Tibial nerve (tissue), 4 donors: ENCODE measurements at places on chromosomes 4 and X. TPM values are rescaled to one million over a fixed set of nuclear protein-coding genes. Genes with fewer than 3 reads are reported as not detected.
A peak's percentile ranks its signal among the peaks of the same experiment; 100 is the strongest.

DNA sequence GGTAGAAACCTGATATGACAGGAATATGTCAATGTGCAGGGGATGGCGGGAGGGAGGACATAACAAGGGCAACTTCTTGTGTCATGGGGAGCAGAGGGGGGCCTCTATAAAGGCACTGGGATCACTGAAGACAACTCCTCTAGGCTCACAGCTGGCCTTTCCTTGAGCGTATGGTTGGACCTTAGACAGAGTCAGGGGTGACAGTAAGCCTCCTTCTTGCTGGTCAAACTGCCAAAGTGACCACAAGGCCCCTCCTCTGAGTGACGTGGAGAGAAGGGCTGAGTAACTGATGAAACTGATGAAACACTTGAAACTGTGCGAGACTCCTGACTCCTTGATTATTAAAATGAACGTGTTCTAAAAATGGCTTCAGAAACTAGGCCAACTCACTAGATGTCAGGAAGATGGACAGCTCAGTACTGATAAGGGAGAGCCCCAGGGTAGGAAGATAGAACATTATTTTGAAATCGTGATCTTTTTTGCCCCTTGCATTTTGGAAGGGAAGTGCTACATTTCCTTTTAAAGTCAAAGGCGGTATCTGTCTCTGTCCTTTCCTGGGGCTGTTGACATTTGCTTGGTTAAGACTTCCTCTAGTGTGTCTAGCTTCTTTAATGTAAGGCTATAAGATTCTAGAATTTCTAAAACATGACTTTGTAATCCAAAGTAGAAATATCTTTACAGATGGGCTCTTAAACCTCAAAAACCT is 1.6 kb downstream of the RAB33A start:
- peak overlapping the region; percentile 45 for H3K27ac ChIP-seq
- no peaks in the 10 kb centered on the region for H3K27me3 ChIP-seq
- no peaks in the 10 kb centered on the region for H3K36me3 ChIP-seq

- H3K36me3 ChIP-seq = no peaks in the 10 kb centered on the region
- no peaks in the 10 kb centered on the region for H3K4me1 ChIP-seq
- no peak overlapping the region for H3K27ac ChIP-seq
- H3K27me3 ChIP-seq = no peaks in the 10 kb centered on the region
- no peak overlapping the region for H3K4me3 ChIP-seq
- DNase-seq = no peak
Measured at GRCh38 chr4:176949029-176949428, 156.3 kb upstream of the VEGFC start.

DNA sequence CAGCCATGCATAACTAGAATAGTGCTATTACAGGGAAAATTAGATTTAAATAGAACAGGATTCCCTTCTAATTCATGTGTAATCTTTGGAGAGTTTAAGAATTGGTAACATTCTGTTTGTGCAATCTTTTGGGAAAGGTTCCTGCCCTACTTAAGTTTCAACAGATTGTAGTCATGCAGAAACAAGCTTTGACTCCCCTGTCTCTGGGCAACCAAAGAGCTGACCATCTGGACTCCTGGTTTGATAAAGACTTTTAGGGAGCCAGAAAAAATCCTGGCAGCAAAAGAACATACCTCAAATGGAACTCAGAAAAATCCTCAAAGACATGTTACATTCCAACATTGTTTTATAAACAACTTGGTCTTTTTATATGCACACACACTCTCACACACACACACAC is 191.1 kb upstream of the NEIL3 start:
- H3K4me1 ChIP-seq = peaks cover 6% of the 10 kb centered on the region
- no peak overlapping the region for H3K4me3 ChIP-seq
- DNase-seq = peak; percentile 61
- H3K27ac ChIP-seq = peak overlapping the region; percentile 25
- no peaks in the 10 kb centered on the region for H3K36me3 ChIP-seq
- H3K27me3 ChIP-seq = no peaks in the 10 kb centered on the region

DNA sequence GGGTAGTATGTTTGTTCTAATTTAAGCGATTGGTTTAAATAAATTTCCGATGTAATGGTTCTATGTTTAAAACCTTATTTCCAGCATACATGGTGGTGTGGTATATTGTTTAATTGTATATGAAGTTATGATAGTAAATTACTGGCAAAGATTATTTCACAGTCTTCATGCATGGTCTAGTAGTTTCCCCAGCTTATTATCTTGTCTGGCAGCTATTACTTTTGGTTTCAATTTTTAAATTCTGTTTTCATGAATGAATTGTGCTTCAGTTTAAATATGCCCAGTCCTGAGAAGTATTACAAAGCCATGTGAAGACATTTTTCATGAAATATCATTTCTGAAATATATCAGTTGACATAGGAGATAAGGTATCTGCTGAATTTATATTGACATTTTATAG is 6.3 kb downstream of the ALG13 start:
- H3K27ac ChIP-seq = no peak overlapping the region
- no peak overlapping the region for H3K4me3 ChIP-seq
- no peaks in the 10 kb centered on the region for H3K27me3 ChIP-seq
- no peak for DNase-seq
- H3K4me1 ChIP-seq = no peaks in the 10 kb centered on the region

Gene CCDC120
- 4.1 TPM for total RNA-seq

Gene SPOCK3
- total RNA-seq = not detected

Gene NAT8L
- total RNA-seq = 1.8 TPM

Gene TASL
- total RNA-seq = not detected

Gene EGF
- not detected for total RNA-seq

DNA sequence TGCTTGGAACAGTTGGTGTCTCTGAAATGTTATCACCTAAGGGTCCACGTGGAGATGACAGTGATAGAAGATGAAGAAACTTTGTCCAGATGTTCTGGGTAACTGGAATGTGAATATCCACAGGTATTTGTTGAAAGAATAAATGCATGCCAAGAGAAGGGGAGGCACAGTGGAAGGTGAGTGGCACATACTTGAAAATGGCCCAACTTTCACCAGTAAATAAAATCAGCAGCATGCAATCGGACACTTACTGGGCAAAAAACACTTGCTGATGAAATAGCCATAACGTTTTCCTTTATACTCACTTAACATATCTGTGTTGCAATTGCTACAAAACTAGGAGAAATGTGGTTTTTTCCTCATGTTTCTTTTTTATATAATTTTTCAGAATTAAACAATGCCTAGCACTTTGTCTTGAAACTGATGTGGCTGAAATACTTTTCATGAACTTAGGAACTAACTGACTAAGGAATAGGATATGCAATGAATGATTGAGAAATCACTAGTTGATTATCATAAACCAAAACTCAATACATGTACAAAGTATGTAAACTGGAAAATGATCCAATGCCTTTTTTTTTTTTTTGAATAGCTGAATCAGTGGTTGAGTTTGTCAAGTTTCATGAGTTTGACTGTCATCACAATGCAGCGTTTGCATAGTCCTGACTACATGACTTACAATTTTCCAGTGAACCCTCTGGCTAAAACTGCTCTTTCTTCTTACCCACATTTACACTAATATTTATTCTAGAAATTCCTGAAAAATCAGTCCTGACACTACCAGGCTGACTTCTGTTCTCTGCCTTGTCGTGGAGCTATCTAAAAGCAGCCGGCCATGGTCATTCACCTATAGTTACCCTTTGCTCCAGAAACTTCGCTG is 127.4 kb downstream of the CPE start:
- no peaks in the 10 kb centered on the region for H3K4me1 ChIP-seq
- H3K27me3 ChIP-seq = no peaks in the 10 kb centered on the region
- H3K27ac ChIP-seq = no peak overlapping the region
- no peak for DNase-seq

Gene SLC16A2
- total RNA-seq = 13.3 TPM

Gene CLDN22
- total RNA-seq = not detected

- H3K27ac ChIP-seq = no peak overlapping the region
- no peak for DNase-seq
- H3K36me3 ChIP-seq = no peaks in the 10 kb centered on the region
Measured at GRCh38 chr4:89661173-89661899, 175.6 kb downstream of the SNCA start.

- H3K4me1 ChIP-seq = no peaks in the 10 kb centered on the region
- DNase-seq = no peak
- H3K27ac ChIP-seq = no peak overlapping the region
- H3K36me3 ChIP-seq = no peaks in the 10 kb centered on the region
Measured at GRCh38 chr4:105352826-105353225, 121.0 kb downstream of the PPA2 start.

DNA sequence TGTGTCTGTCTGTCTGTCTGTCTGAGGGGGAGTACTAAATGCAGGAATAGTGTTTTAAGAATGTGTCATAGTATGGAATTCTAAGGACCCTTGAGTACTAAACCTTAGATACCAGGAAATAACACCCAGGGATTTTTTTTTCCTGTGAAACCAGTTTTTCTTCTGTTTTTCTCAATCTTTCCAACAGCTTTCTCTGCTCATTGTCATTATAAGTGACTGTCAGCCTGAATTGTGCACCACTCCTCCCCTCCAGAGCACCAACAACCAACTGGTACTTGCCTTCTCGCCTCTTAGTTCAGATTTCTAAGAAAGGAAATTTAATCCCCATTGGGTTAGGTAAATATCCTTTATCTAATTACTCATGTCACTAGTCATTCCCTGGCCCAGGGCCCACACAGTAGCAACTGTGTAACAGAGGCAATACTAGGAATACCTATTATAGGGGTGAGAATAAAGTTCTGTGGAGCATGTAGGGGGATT is 320.6 kb downstream of the ADGRL3 start:
- H3K4me3 ChIP-seq = no peak overlapping the region
- no peak overlapping the region for H3K27ac ChIP-seq
- H3K4me1 ChIP-seq = peaks cover 7% of the 10 kb centered on the region
- no peak for DNase-seq
